Right lobe of liver (tissue), 6 donors: ENCODE measurements at places on chromosomes 16 and 17.
A peak's percentile ranks its signal among the peaks of the same experiment; 100 is the strongest.

DNA sequence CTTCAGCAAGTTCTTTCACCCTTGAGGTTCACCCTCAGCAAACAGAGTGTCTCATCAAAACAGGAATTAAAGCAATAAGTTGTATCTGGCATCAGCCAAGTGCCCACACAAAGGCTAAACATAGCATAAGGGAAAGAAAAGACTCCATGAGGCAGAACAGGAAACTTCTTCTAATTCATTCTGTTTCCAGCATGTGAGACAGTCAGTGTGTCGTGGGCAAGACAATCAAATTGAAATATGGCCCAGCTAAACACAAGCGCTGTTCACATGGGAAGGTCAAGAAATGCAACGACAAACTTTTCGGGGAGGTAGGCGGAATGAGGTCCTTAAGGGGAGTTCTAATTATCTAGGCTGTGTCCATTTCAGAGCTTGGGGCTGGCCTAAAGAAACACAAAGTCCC lies 393.4 kb downstream of the HAPSTR1 start:
- H3K4me3 ChIP-seq, result no peak overlapping the region
- DNase-seq, result no peak
- no peaks in the 10 kb centered on the region for H3K27me3 ChIP-seq
- no peak overlapping the region for H3K27ac ChIP-seq
- no peaks in the 10 kb centered on the region for H3K4me1 ChIP-seq
- no peaks in the 10 kb centered on the region for H3K36me3 ChIP-seq

- no peaks in the 10 kb centered on the region for H3K27me3 ChIP-seq
- H3K36me3 ChIP-seq, result peaks cover 4% of the 10 kb centered on the region
- H3K4me1 ChIP-seq, result no peaks in the 10 kb centered on the region
- H3K4me3 ChIP-seq, result no peak overlapping the region
- H3K27ac ChIP-seq, result no peak overlapping the region
These were observed 16.0 kb downstream of the NDUFAF8 start for GRCh38 chr17:81254955-81255717.

GRCh38 chr17:42586514-42587230 lies 9.1 kb upstream of the PSMC3IP start:
- H3K36me3 ChIP-seq, result peaks cover 15% of the 10 kb centered on the region
- no peak for DNase-seq
- H3K4me1 ChIP-seq, result no peaks in the 10 kb centered on the region
- H3K4me3 ChIP-seq, result no peak overlapping the region
- H3K27ac ChIP-seq, result no peak overlapping the region

- H3K36me3 ChIP-seq, result no peaks in the 10 kb centered on the region
- no peak overlapping the region for H3K4me3 ChIP-seq
- H3K27ac ChIP-seq, result no peak overlapping the region
These were observed 169.1 kb downstream of the HS3ST3B1 start for GRCh38 chr17:14469971-14470370.

GRCh38 chr16:2033057-2033908 lies 6.6 kb downstream of the NHERF2 start:
- peak; percentile 68 for DNase-seq
- H3K4me1 ChIP-seq, result no peaks in the 10 kb centered on the region
- H3K27me3 ChIP-seq, result no peaks in the 10 kb centered on the region
- H3K36me3 ChIP-seq, result no peaks in the 10 kb centered on the region
- peak overlapping the region; percentile 47 for H3K4me3 ChIP-seq
- peak overlapping the region; percentile 87 for H3K27ac ChIP-seq

- H3K4me1 ChIP-seq, result peaks cover 15% of the 10 kb centered on the region
- no peaks in the 10 kb centered on the region for H3K27me3 ChIP-seq
- no peaks in the 10 kb centered on the region for H3K36me3 ChIP-seq
- H3K27ac ChIP-seq, result peak within 1 kb of the TSS; percentile 29
- DNase-seq, result peak; percentile 87
These were observed at the start of gene ITGB3 for GRCh38 chr17:47253541-47254402. ITGB3 (plus strand) TSS chr17:47253827; CDS start chr17:47253862, 35 bp downstream.

- no peak overlapping the region for H3K27ac ChIP-seq
- H3K27me3 ChIP-seq, result no peaks in the 10 kb centered on the region
- DNase-seq, result no peak
- no peak overlapping the region for H3K4me3 ChIP-seq
These were observed 6.1 kb downstream of the PYCARD start for GRCh38 chr16:31196324-31197088.

DNA sequence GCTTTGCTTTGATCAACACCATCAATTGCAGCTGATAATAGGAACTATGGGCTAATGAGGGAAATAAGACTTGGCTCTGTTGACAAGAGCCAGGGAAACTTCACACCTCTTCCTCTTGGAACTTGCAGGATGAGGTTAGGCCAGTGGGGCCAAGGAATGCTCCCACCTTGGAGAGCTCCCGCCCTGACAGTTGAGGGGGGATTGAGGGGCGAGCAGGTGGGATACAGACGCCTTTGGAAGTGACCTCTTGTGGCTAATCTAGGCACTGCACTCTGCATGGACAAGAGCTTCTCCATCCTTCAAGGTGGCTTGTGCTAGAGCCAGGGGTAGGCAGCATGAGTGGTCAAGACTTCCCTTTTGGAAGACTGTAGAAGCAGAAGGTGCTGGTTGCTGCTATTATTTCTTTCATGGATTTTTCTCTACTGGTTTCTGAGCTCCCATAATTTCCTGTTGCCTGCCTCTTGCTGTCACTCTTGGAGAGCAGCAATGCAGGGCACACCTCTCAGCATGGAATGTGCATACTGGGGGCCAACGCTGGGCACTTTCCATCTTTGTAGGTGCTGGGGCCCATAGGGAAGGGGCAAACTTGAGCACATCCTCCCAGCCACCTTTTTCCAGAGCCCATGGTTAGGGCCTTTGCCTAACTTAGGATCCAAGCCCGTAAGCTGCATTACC lies 2.3 kb upstream of the PHF12 start:
- no peak overlapping the region for H3K27ac ChIP-seq
- H3K27me3 ChIP-seq, result no peaks in the 10 kb centered on the region
- H3K36me3 ChIP-seq, result no peaks in the 10 kb centered on the region
- peak; percentile 32 for DNase-seq

DNA sequence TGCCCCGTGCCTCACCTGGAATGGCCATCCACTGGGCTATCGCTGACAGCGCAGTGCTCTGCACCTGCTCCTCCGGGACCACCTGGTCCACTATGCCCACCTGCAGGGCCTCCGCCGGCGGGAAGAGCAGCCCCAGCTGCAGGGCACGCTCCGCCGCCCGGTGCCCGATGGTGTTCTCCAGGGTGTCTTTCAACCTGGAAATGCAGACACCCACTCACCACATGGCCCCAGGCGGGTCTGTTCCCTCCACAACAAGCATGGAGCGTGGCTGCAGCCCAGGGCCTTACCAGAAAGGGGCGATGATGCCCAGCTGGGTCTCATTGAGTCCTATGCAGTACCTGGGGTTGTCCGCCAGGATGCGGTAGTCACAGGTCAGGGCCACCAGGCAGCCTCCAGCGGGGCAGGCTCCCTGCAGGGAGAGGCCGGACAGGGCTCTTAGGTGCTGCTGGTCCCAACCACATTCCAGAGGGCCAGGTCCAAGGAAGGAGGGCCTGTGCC lies 6.8 kb downstream of the DNASE1L2 start:
- no peaks in the 10 kb centered on the region for H3K27me3 ChIP-seq
- H3K4me1 ChIP-seq, result no peaks in the 10 kb centered on the region
- peaks cover 8% of the 10 kb centered on the region for H3K36me3 ChIP-seq
- DNase-seq, result no peak

GRCh38 chr16:85113913-85114312 lies 1.6 kb upstream of the CIBAR2 start:
- H3K4me1 ChIP-seq, result no peaks in the 10 kb centered on the region
- H3K27me3 ChIP-seq, result no peaks in the 10 kb centered on the region
- no peak overlapping the region for H3K27ac ChIP-seq
- no peak for DNase-seq

DNA sequence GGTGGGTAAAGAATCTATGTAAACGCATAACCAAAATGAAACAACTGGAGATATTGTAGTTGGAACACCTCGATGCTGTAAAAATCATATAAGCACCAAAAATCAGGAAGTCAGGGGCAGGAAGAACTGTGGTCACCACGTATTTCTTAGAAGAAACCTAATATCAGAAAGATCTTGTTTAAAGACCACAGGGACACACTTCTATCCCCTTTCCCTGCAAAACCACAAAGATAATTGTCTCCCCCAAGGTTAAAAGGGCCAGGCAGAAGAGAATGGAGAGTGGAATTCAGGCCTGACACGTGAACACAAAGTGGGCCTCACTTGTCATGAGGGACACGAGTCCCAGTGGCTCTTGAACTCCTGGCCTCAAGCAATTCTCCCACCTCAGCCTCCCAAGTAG lies 68.1 kb downstream of the GSG1L start:
- H3K27ac ChIP-seq, result no peak overlapping the region
- no peak for DNase-seq
- H3K4me1 ChIP-seq, result no peaks in the 10 kb centered on the region
- no peaks in the 10 kb centered on the region for H3K27me3 ChIP-seq

DNA sequence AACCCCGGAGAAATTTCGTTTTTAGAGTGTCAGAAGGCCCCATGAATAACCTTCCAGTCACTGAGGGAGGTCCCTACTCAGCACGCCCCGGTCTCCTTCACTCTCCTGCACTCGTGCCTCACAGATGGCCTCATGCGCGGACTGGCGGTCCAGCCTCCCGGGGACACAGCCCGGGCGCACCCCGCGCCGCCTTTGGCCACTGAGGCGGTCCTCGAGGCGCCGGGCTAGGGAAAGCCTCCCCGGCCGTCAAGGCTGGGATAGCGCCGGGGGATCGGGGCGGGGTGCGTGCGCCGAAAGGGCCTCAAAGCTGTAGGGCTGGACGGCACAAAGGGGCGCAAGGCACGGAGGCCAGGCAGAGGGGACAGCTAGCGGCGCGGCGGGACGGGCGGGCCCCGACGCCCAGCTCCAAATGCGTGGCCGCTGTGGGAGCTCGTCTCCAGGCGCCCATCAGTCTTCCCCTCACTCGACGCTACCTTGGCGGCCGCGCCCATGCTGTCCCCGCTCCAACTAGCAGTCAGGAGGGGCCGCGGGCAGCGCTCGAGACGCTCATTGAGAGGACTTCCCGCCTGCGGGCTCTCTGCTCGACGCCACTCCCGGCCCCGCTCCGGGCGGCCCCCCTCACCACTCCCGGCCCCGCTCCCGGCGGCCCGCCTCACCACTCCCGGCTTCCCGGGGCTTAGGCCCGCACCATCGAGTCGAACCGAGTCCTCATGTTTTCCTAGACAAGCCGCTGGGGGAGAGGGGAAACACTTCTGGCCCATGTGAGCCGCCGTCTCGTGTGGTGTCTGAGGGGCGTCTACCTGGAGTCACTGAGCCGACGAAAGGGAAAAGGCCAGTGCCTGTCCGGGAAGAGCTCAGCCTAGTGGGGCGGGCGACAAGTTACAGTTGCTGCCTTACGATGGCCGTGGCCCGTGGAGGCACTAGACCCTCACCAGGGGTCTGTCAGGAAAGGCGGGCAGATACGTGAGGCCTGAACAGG lies at the start of gene USP6:
Gene USP6 (plus strand): TSS at position 360 of the 979 bp plus-strand sequence. CDS start 14,336 bp downstream, outside the sequence.
- no peak for DNase-seq
- H3K36me3 ChIP-seq, result no peaks in the 10 kb centered on the region
- H3K4me3 ChIP-seq, result no peak within 1 kb of the TSS
- peaks cover 9% of the 10 kb centered on the region for H3K27me3 ChIP-seq

DNA sequence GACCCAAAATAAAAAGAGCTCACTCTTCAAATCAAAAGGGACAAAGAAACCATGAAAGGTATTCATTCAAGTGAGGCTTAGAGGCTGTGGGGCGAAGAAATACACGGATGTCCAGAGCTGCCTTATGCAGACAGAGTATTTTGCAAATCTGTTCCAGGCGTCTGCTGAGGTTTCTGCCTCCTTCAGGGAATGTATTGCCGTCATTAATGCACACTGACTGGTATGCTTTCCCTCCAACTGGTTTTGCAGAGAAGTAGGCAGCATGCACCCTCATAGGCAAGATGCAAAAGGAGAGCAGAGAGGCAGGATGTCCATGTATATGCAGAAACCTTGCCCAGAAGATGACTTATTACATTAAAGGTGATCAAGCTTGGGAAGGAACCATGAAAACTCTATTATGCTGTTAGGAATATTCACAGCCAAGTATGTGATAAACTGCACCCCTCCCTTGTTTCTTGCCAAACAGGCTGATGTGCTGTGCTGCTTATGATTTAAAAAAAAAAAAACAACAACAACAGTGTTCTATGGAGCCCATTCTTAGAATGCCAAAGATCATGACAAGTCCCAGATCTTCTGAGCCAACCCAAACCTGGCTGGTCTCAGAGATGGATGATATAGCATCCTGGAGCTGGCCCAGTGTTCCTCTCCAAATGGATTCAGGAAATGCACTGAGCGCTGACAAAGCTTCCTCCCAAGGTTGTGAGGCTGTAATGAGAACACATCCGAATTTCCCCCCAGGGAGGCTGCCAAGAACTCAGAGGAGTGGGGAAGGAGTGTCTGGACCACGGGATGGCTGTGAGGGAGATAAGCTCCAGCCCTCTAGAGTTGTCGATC lies 77.6 kb upstream of the HLF start:
- H3K4me1 ChIP-seq, result no peaks in the 10 kb centered on the region
- no peak overlapping the region for H3K4me3 ChIP-seq
- no peak overlapping the region for H3K27ac ChIP-seq
- no peaks in the 10 kb centered on the region for H3K27me3 ChIP-seq
- no peak for DNase-seq
- H3K36me3 ChIP-seq, result no peaks in the 10 kb centered on the region

DNA sequence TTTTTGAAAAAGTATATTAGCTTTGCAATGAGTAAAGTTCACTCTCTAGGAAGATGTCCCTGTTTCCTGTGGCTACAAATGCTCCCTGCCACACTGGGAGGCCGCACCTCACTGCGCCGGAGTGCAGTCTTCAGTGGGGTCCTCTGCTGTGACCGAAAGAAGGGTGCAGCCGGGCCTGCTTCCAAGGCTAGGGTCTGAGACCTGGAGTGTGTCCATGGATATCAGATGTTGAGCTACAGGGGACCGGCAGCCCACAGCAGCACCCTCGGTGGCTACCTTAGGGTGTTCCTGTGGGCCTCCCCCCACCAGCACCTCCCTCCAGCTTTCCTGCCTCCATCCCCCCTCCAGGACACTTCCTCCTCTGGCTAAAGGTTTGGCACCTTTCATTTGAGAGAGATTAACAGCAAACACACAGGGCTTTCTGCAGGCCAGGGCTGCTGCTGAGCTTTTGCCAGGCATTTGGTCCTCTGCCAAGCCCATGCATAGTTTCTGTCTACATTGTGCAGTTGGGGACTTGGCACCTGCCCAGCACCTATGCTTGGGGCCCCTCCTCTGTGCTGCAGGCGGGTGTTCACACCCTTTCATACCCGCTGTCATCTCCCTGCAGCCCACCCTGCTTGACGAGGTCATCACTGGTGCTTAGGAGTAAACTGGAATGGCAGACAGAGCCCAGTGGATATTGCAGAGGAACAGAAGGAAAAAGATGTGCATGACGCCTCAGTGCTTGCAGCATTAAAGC lies 33.8 kb upstream of the CRISPLD2 start:
- DNase-seq, result peak; percentile 42
- H3K27ac ChIP-seq, result no peak overlapping the region
- H3K4me1 ChIP-seq, result no peaks in the 10 kb centered on the region
- no peaks in the 10 kb centered on the region for H3K36me3 ChIP-seq
- no peaks in the 10 kb centered on the region for H3K27me3 ChIP-seq
